ENCODE measurements at places on chromosomes 3 and 15. TPM values are rescaled to one million over a fixed set of nuclear protein-coding genes. Genes with fewer than 3 reads are reported as not detected.

Gene PLD1
- 3.9 TPM for total RNA-seq

Gene PLSCR5
- total RNA-seq: not detected

DNA sequence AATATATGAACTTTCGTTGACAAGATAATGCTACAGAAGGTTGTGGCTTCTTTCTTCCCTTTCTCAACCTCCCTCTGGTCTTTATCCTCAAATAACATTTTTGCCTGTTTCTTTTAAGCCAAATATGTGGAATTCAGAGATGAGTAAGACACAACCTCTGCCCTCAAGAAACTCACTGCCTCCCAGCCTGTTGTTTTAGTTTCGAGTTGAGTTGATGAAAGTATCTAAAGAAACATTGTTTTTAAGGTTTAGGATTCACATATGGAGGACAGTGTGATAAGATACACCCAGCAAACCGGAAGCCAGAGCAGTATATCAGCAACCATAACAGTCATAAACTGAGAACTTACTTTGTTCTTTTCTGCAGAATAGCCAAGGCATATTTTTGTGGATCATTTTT is 218.6 kb downstream of the THSD4 start:
- no peak for DNase-seq

DNA sequence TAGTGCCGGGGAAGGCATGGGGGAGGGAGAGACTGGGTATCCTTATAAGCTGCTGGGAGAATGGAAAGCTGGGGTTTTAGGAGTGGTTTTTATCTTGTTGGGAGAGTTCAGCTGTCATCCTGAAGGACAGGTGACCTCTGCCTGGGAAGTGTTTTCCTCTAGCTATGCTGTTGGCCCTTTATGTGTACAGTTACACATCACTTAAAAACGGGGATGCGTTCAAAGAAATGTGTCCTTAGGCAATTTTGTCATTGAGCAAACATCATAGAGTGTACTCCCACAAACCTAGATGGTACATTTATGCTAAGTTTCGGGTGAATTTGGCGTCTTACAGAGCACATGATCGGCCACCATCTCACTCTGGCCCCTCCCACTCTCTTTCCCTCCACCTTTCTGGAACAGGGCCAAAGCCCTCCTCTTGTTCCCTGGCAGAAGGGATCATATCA is 164.3 kb upstream of the NUDT16 start:
- DNase-seq: no peak

- no peak for DNase-seq
Observed at GRCh38 chr15:78712797-78713515, 71.9 kb upstream of the CHRNB4 start.

DNA sequence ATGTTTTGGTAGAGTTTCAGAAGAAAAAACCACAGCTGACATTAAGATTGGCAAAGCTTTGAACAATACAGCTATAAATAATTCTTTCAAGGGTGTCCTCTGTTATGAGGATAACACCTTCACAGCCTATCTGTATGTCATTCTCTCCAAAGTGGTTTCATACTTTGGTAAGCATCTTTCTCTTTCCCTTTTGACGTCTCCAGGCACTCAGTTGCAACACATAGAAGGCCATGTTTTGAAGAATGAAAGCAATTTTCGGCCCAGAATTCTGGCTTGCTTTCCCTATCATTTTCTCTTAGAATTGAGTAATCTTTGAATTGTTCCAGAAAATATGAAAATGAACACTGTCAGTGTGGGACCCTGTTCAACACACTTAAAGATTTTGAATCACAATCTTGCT is 200.0 kb upstream of the CBLB start:
- DNase-seq: no peak

DNA sequence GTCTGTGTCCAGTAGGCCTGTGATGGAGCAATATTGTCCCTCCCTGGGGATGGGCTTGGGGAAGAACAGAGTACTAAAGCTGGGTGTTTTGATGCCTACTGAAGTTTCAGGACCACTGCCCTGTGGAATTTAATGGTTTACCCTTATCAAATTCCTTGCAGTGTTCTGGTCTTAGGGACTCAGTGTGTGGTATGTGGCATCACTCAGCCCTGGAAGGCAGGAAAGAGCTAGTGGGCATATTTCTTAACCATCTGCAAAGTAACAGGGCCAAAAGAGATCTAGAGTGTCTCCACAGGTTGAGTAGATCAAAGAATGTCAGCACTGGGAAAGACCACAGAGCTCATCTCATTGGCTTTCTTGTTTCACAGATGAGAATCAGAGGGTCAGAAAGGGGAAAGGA is 11.8 kb upstream of the SCN10A start:
- DNase-seq: no peak
